NCI-H1694 treated with DMSO at 0.1 percent for 48 hours (cell line): ENCODE measurements at places on chromosomes 6 and 20.

DNA sequence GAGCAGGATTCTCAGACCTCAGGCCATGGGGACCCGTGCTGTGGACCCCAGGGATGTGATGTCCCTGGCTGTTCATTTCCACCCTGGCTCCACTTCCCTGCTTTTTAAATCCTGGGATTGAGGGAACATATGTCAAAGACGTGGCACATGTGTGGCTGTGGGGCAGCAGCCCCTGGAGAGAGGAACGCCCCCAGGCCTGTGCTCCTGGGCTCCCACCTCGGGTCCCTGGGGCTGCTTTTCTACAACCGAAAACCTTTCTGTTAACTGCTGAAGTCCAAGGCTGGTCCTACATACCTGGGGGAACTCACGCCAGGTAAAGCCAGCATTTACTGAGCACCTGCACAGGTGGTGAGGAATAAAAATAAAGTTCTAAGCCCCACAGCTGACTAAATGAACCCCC is 102.3 kb upstream of the FRMD1 start:
- DNase-seq = no peak

GRCh38 chr20:53934421-53935343 is 135.7 kb downstream of the BCAS1 start:
- DNase-seq = no peak

- DNase-seq = no peak
Observed at GRCh38 chr6:29696147-29697125, 15.5 kb upstream of the ZFP57 start.

GRCh38 chr20:63944078-63944941 is 11.9 kb downstream of the UCKL1 start:
- DNase-seq = no peak

- DNase-seq = no peak
Observed at GRCh38 chr6:389622-390021, 1.9 kb upstream of the IRF4 start.
